ENCODE measurements at places on chromosomes 12 and 14.

GRCh38 chr12:10409392-10409791 is at the start of gene KLRC4:
Gene KLRC4 (minus strand): TSS chr12:10409757. CDS start chr12:10409575, 182 bp downstream.
- DNase-seq = no peak

DNA sequence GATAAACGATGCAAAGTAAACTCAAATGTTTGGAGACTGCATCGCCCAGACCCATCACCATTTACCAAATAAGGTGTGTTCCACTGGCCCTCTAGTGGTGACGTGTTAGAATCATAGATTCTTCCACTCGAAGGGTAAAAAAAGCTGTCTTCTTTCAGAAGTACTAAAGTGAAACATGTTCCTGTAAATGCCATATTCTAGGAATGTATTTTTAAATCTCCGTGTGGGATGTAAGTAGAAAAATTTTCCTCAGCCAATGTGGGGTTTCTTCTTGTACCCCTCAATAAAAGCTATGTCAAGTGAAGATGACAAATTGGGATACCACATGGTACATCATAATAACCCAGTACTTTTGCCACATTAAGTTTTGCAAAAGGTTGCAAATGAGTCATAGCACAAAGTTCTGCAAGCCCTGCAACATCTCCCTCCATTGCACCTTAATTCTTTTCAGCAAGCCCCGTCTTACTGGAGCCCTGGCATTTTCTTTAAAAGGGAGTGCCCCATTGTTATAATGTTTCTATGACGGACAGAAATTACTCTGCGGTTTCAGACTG is 100.8 kb downstream of the CCER1 start:
- DNase-seq = no peak

GRCh38 chr14:92527721-92528120 is 14.1 kb downstream of the RIN3 start:
- no peak for DNase-seq

DNA sequence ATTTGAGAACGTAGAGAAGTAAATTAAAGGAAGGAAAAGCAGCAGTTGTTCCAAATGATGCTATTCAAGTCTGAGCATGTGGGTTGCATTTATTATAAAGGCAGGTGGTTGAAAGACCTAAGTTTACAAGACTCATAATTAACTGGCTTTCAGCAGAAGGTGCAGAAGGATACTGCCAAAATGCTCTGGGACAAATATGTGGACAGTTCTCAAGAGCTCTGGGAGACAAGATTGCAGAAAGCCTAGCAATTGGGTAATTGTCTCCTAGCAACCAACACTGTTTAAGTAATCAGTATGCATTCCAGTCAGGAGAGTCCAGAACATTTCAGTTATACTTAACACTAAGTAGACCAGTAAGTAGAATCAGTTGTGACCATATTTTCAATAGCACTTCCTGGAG is 131.5 kb downstream of the GPR135 start:
- no peak for DNase-seq

GRCh38 chr12:88267630-88268029 is 125.5 kb downstream of the TMTC3 start:
- no peak for DNase-seq

GRCh38 chr14:76015668-76016067 is 30.1 kb downstream of the IFT43 start:
- no peak for DNase-seq

GRCh38 chr12:11555743-11556625 is 93.5 kb upstream of the ETV6 start:
- DNase-seq = no peak

GRCh38 chr12:116638376-116638775 is 79.2 kb downstream of the MAP1LC3B2 start:
- no peak for DNase-seq

DNA sequence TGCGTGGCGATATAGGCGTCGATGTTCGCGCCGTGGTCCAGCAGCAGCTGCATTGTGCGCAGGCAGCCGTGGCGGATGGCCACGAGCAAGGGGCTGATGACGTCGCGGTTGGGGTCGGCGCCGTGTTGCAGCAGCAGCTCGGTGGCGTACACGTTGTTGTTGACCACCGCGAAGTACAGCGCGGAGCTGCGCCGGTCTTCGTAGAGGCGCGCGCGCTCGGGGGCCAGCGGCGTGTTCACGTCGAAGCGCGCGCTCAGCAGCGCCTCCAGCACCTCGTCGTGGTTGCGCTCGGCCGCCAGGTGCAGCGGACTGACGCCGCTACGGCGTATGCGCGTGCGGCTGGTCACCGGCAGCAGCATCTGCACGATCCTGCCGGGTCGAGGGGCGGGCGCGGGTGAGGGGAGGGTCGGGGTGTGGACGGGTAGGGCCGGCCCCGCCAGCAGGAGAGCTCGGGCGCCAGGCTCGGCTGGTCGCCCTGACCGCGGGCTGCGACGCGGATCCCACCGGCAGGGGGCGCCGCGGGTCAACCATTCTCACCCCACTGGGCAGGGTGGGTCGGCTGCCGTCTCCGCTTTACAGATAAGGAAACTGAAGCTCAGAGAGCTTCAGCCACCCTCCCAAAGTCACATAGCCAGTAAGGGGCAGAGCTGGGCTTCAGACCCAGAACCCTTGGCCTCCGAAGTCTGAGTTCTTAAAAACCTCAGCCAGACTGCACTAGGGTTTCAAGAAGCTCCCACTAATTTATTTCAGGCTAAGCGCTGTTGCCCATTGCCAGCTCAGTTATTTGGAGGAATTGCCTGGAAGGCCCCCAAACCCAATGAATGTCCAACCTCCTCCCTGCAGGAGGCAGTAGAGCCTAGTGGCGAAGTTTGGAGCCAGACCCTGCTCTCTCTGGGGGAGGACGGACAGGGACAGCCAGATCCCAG is 12.4 kb downstream of the FAM181A start:
- peak; percentile 100 for DNase-seq

- no peak for DNase-seq
Observed at GRCh38 chr14:106507354-106507753, 981.0 kb downstream of the TMEM121 start.

DNA sequence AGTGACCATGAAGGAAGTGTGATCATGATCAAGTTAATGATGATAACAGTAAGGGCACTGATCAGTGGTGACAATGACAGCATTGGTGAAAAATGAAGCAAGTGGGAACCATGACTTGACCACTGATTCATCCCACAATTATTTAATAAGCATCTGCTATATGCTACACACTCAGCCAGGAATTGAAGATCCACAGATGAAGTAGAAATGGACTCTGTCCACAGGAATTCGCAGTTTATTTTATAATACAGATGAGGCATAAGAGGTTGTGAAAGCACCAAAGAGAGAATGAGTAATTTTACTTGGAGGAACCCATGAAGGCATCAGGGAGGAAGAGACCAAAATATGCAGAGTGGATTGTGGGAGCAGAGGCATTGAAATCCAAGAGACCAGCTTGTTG is 33.8 kb upstream of the SMUG1 start:
- no peak for DNase-seq

DNA sequence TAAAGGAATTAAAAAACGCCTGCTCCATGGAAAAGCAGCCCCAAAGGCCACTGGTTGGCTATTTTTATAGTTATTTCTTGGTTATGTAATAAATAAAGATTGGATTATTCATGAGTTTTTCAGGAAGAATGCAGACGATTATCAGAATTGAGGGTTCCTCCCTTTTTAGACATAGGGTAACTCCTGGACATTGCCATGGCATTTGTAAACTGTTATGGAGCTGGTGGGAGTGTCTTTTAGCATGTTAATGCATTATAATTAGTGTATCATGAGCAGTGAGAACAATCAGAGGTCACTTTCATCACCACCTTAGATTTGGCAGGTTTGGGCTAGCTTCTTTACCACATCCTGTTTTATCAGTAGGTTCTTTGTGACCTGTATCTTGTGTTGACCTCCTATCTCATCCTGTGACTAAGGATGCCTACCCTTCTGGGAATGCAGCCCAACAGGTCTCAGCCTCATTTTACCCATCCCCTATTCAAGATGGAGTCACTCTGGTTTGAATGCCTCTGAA is 728.7 kb downstream of the GALC start:
- DNase-seq = no peak

- DNase-seq = no peak
Observed at GRCh38 chr12:124617615-124618014, 50.2 kb upstream of the NCOR2 start.

GRCh38 chr12:24738441-24738840 is 210.5 kb downstream of the BCAT1 start:
- DNase-seq = no peak

- DNase-seq = no peak
Observed at GRCh38 chr12:23855813-23856212, 93.7 kb downstream of the SOX5 start.

DNA sequence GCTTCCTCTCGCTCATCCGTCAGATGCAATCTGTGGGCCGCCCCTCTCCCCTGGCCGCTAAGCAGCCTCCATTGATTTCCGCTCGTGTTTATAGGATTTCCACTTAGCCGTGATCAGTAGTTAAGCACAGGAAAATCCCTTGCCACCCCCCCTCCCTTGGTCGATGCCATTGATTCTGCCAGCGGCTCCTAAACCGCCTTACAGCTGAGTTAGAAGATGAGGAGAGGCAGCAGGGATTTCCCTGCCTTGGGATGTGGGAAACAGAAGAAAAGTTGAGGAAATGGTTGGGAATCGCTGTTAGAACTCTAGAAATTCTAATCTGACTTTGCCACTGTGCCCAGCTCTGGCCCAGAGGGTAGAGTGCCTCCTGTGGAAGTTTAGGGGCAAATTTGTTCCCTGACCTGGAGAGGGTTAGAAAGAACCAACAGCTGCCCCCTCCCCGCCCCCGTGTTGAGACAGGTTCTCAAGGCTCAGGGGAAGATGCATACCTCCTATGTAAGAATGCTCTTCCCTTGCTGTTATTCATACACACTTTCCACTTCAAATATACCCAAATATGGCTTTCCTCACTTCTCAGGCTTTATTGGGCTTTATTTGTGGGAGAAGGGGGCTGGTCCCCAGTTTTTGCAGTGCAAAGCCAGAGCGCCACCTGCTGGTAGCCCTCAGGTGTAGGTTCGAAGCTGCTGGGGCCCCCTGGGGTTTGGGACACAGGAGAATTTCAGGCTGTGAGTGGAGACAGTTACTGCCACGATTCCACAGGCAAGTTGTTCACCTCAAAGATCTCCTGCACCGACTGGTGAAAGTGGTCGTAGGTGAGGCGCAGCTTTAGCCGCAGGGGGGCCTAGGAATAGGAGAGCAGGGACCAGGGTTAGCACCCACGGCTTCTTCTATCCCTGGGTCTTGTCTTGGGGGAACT is 3.2 kb downstream of the THTPA start:
- peak; percentile 84 for DNase-seq

DNA sequence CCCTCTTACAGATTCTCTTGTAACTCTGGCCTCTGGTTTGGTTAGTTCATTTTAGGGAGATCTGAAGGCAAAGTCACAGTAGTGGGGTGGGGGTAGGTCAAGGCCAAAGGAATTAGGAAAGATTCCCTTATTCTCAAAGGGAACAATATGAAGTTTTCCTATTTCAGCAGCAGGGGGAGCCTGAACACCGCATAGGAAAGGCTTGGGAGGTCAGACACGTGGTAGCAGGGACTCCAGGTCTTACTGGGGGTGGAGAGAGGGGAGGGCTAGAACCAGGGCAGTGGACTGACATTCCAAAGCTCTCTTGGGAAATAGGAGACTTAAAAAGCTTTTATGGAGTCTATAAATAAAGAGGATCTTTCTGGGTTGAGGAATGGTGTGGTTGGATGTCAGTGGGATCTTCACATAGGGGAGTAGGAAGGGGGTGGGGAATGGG is 1.3 kb downstream of the ZC3H10 start:
- peak; percentile 77 for DNase-seq

DNA sequence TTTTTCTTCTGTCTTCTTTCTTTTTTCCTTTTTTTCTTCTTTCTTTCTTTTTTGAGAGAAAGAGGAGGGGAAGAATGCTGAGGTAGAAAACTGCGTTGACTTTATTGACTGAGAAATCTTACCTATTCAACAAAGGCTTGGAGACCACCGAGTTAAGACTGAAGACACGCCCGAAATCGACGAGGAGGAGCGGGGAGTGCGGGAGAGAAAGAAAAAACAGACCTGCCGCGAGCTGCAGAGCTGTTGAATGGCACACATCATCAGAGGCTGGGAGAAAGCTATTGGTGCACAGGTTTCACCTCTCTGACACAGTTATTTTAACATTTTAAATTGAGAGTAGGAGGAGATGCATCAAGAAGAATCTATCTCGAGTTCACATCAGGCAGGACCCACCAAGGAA is 5.1 kb downstream of the ASCL1 start:
- no peak for DNase-seq

- DNase-seq = peak; percentile 91
Observed at GRCh38 chr14:89417465-89418225, 612 bp upstream of the FOXN3 start.

- no peak for DNase-seq
Observed at GRCh38 chr14:97782871-97783414, 985.8 kb downstream of the VRK1 start.

DNA sequence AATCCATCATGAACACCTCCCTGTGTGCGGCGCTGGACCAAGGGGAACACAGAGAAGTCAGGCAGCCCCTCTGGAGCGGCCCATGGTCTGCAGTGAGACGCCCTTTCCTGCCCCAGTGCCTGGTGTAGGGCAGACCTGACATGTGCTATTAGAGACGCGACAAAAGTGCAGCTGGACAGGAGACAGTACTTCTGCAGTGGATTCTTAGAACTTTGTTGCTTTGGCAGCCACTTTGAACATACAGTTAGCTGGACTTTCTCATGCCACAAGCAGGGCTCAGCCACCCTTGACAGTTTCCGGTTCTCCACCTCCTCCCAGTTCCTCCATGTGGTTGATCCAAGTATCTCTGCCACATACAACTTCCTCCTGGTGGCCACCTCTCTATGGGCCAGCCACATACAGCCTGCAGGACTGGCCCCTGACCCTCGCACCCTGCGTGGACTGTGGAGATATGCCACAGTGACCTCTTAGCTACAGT is 45.9 kb downstream of the LGMN start:
- no peak for DNase-seq

GRCh38 chr12:51630256-51630880 is 39.3 kb downstream of the SCN8A start:
- DNase-seq = no peak

DNA sequence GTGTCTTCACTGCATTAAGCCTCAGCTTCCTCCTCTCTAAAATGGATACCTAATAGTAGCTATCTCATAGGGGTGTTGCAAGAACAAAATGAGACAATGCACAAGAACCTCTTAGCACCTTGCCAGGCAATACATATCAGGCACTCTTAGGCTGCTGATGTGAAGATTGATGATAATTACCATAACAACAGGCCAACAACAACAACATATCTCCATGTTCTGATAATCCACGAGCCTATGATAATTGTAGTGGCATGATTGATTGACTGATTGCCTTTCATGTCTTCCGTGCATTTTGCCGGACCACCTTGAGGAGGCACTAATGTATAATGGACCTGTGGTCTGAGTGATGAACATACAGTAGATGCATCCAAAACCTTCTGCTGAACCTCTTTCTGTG is 50.7 kb upstream of the WSCD2 start:
- no peak for DNase-seq

- peak; percentile 78 for DNase-seq
Observed at GRCh38 chr12:55724226-55724939, 4.2 kb downstream of the RDH5 start.

- DNase-seq = no peak
Observed at GRCh38 chr12:39723831-39724230, 104.2 kb upstream of the ABCD2 start.

- no peak for DNase-seq
Observed at GRCh38 chr12:59780605-59781135, 184.8 kb downstream of the SLC16A7 start.

GRCh38 chr14:53696217-53696965 is 260.2 kb downstream of the BMP4 start:
- DNase-seq = no peak
